ENCODE measurements at places on chromosomes 5 and 9.

DNA sequence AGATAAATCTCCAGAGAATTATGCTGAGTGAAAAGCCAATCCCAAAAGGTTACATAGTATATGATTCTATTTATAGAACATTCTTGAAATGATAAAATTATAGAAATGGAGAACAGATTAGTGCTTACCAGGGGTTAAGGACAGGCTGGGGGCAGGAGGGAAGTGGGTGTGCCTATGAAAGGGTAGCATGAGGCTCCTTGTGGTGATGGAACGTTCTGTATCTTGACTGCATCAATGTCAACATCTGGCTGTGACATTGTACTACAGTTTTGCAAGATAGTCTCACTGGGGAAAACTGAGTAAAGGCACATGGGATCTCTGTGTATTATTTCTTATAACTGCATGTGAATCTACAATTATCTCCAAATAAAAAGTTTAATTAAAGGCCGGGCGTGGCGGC lies 22.3 kb downstream of the ORM2 start:
- no peak for DNase-seq

DNA sequence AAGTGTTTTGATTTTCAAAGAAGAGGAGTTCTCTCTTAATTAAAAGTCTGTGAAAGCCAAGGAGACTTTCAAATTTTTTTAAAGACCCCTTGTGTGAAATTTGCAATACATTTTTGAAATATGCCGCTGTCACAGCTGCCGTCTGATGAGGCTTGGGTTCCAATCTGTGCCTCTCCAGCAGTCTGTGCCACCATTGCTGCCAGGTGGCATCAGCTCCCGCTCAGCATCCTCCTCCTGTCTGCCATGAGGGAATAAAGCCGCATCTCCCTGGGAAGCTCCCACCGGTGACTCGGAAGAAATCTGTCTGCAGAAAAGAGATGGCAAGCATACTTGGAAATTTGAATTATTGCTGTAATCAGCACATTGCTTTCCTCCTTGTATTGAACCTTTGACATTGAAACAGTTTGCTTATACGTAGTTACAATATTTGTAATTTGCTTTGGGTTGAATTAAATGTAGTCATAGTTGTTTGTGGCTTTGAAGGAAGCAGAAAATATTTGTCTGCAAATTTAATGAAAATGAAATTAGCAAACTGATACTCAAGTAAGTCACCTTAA lies 145.7 kb upstream of the SNX2 start:
- DNase-seq, result no peak

DNA sequence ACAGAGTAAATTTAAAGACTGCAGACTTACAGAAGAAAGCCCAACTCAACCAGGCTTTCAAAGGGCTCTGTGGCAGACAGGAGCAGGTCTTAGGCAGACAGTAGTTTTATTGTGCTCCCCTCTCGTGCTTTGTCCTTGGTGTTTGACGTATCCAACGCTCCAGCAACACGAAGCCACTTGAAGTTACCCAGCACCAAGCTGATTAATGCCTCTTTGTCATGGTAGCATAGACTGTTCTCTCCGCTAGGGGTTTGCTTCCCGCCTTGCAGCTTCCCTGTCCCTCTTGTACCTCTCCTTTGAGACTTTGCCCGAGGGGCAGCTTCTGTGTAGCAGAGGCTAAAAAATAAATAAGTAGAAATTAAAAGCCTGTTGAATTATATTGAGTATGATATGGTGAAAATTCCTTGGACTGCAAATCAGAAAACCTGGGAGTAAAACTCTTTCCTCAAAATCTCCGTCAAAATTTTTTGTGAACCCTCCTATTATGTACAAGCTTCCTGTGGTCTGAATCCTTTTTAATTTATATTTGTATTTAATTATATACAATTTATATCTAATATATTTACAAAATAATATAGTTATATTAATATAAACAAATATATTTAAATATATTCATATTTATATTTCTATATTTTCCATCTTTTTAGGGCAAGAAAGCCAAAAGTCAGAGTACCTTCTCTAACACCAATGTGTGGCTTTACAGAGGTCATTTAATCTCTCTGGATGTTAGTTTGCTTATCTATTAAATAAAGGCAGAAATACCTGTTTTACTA lies 405.4 kb downstream of the DMAC1 start:
- no peak for DNase-seq

DNA sequence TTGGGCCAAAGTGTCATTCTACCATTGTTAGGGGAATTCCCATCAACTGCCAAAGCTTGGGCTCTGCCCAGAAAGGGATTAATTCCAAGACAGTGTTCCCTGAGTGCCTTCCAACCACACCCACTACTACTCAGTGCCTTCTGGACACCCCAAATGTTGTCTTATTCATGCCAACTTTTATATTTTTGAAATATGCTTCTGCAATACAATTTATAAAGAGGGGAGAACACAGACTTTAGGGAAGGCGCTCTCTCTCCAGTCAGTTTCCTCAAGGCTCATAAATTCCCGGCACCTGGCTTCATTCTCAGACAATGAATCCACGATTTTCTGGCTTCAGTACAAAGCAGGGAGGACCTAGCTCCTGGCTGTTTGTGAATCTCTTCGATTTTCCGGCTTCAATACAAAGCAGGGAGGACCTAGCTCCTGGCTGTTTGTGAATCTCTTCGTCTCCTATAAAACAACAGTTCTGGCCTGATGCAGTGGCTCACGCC lies 120.1 kb upstream of the MYO10 start:
- DNase-seq, result no peak

DNA sequence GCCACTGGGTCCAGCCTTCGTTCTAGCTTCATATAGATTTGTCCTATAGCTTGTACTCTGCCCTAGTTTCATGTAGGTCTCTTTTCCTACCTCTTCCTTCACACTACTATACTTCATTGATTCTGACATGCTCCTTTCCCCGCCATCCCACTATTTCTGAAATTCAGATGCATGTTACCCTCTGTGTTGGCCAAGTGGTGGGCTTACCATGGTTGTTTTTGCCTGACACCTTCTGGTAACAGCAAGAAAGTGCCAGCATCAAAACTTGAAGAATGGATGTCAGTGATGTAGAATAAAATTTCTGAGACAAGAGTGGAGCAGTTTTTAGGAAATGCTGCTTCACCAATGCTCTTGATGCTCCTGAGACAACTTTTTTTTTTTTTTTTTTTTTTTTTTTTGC lies 19.5 kb upstream of the SERINC5 start:
- no peak for DNase-seq

DNA sequence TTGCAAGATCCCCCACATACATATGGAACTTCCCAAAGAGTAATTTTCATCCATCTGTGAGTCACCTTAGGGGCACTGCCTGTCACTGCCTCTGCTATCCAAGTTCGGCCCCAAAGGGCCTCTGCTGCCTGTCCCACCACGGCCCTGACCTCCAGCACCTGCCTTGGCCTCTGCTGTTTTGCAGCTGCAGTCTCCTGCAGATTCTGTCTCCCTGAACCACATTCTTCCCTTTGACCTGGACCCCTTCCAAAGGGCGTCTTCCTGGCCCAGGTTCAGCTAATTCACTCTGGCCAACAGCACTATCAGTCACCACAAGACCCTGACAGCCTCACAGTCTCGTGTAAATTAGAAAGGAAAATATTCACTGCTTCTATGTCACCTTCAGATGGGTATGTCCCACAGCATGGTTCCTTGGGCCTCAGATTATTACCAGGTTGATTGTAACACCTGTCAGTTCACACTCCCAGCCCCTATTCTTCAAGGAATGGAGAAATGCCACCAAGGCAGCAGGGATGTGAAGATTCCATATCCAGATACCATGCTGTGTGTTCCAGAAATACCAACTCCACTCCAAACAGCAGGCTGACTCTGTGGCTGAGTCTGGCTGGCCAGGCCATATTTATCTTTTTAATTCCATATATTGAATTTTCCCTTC lies 479.3 kb downstream of the ARHGEF28 start:
- no peak for DNase-seq

- no peak for DNase-seq
Measured at GRCh38 chr5:17482790-17483189, 15.2 kb upstream of the TAF11L2 start.

- DNase-seq, result no peak
Measured at GRCh38 chr9:22700171-22700570, 253.5 kb downstream of the DMRTA1 start.

- no peak for DNase-seq
Measured at GRCh38 chr5:101018299-101018698, 115.2 kb upstream of the ST8SIA4 start.

DNA sequence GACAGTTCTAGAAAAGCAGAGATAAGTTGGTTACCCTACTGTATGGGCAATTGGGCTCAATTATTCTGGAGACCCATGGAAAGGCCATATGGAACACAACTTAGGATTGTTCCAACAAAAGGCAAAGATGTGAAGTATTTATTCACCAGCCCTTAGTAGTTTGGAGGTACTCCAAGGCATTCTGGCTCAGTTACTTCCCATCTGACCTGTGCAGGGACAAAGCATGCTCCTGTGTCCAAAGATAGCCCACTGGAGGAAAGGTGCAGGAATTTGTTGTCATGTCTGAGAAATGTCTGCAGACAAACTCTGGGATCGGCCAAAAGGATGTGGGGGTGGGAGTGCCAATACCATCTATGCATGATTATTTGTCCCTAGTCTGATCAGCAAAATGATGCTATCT lies 279.5 kb upstream of the PTGER4 start:
- no peak for DNase-seq

- no peak for DNase-seq
Measured at GRCh38 chr5:33742181-33742580, 149.6 kb downstream of the ADAMTS12 start.

- DNase-seq, result no peak
Measured at GRCh38 chr5:35185518-35185917, 44.8 kb downstream of the PRLR start.

Measured in stimulated activated CD4-positive, alpha-beta T cell treated with anti-CD3 and anti-CD28 coated beads, Interleukin-4, amount 100 ng/mL, for 4 hours (primary cell).